ENCODE measurements at places on chromosomes 5 and 9.

- DNase-seq, result peak; percentile 88
These were observed at the start of gene MAP3K1 for GRCh38 chr5:56814963-56815657. Gene MAP3K1 (plus strand): TSS chr5:56815549. CDS start chr5:56815574, 25 bp downstream.

- DNase-seq, result no peak
These were observed 82.3 kb downstream of the RAI14 start for GRCh38 chr5:34738381-34738780.

GRCh38 chr5:57718155-57718554 is 235.5 kb upstream of the ACTBL2 start:
- no peak for DNase-seq

DNA sequence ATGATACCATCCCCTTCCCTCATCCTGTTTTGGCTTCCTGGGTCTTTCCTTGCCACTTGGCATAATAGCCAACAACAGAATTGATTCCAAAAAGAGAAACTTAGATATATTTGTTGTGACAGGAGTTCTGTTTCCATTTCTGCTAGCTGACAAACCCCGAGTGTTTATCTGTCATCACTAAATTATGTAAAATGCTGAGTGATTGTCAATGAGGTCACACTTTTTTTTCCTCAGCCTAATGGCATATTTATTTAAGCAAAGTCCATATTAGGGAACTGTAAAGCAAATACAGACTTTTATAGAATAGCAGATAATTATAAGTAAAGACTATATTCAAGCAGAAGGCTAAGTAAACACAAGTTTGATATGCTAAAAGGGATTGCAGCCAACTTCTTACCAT is 64.0 kb downstream of the RGS7BP start:
- DNase-seq, result no peak

GRCh38 chr9:112489876-112490666 is 3.4 kb downstream of the KIAA1958 start:
- no peak for DNase-seq

DNA sequence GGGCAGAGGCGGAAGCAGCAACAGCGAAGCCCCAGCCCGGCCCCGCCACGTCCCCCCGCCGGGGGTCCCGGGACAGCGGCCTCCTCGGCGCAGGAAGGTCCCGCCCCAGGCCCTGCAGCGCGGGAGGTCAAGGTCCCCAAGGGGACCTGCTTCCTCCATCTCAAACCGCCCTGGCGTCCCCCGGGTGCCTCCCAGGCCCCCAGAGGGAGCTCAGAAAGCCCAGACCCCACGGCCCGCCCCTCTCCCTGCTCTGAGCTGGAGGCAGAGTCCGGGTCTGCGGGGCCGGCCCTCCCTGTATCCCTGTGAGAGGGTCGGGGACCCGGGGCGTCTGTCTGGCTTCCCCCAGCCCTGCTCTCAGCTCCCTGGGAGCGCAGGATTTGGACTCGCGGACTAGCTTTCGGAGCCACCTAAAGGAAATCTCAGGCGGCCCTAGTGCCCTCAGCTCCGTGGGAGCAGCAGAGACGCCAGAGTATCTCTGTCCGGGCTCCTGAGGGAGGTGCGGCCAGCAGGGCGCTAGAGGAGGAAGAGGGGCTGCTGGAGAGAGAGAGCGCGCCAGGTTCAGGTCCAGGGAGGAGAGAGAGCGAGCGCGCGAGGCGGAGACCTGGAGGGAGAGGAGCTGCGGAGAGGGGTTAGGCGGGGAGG is 30.7 kb downstream of the EXOC3 start:
- no peak for DNase-seq

- no peak for DNase-seq
These were observed 8.5 kb upstream of the MRNIP start for GRCh38 chr5:179867079-179867465.

DNA sequence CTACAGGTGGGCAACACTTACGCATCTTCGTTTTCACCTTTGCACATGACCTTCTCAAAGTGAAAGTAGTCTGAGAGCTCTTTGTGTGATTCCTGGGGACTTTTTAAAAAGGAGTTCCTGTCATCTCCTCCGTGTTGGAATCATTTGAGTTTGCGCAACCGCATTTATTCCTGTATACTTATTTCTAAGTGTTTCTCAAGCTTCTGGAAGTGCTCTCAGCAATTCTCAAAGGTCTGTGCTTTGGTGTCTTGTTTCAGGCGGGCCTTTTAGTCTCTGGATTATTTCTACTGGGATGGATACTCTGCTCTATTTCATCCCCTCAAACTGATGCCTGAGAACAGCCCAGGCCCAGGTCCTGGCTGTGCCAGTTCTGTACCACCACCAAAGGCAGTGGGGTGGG is 226.5 kb upstream of the TUT7 start:
- no peak for DNase-seq

DNA sequence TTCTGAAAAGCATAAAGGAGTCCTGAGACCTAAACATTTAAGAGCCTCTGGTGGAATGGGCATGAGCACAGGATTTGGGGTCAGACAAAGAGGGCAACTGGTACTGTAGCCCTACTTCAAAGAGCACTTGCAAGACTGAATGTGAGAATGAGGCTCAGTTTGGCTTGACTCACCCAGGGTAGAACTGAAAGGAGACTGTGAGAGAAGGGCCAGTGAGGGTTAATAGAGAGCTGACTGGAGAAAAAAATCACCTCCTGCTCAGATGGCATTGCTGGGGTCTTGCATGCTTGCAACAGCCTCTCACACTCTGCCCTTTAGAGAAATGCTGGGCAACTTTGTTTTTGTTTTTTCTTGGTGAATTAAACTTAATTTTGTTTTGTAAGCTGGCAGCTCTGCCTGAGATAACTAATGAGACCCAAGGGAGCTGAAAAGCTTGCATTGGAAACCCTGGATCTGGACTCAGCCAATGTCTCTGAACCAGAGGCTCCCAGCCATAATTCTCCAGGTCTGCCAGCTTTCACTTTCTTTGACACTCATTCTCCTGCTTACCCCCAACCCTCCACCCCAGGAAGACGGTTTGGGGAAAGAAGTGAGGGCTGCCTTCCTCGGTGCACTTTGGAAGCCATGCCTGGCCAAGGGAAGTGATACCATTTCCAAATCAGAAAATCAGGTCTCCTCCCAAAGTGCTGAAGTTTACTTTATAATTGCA is 161.1 kb upstream of the PANK3 start:
- DNase-seq, result no peak

DNA sequence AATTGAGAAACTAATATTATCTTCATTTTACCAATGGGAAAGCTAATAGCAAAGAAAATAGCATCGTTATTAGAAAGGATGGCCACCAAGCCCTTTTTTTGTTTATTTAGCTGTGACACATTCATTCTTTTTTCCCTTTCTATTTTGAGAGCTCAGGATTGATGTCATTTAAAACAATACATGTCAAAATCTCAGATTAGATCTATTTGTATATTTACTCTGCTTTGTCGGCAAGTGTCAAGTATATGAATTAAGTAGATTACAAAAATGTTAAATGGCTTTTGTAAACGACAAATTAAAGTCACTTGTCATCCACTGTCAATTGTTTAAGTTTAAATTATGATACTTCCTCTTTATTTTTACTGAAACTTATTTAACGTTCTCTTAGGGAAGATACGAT is 118.9 kb downstream of the PAM start:
- no peak for DNase-seq

DNA sequence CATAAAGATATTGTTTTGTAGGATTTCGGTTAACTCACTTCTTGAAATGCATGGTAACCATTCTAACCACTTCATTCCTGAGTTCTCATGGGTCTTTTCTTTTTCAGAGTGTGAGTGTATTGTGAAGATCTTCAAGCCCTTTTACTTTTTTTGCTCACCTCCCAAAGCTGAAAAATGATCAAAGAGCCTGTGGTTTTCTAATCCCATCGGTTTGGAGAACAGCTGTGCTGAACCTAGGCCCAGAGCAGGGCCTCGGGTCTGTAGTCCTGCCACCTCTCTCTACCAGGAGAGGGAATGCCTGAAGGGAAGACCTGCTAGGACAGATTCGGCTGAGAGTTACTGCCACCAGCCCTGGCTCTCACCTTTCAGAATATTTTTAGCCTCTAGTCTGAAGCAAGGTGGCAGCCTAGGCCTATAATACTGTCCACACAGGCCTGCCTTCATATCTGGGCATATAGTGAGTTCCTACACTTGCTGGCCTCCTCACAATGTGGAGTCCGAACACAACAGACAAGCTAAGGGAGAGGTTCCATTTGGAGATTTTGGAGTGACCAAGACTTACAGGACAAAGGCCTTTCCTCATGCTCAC is 13.8 kb downstream of the RGMB start:
- DNase-seq, result no peak

DNA sequence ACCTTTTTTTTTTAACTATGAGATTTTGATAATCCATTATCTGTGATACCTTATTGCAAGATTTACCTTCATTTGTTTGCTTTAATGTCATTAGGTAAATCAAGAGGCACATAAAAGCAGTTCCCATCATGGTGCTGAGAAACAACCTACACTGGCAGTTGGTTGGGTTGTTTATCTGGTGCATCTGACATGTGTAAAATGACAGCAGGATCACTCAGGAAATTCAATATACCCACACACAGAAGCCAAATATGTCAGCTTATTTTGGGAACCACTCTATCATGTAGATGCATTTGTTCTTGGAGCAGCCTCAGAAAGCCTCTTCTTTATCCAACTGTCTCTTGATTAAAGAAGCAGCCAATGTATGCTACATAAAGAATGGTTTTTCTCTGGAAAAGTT is 7.8 kb upstream of the CCDC192 start:
- no peak for DNase-seq

- peak; percentile 71 for DNase-seq
These were observed 117.0 kb downstream of the TRPM6 start for GRCh38 chr9:74770508-74771261.

GRCh38 chr9:114688379-114688778 is 6.4 kb upstream of the TEX48 start:
- DNase-seq, result no peak

DNA sequence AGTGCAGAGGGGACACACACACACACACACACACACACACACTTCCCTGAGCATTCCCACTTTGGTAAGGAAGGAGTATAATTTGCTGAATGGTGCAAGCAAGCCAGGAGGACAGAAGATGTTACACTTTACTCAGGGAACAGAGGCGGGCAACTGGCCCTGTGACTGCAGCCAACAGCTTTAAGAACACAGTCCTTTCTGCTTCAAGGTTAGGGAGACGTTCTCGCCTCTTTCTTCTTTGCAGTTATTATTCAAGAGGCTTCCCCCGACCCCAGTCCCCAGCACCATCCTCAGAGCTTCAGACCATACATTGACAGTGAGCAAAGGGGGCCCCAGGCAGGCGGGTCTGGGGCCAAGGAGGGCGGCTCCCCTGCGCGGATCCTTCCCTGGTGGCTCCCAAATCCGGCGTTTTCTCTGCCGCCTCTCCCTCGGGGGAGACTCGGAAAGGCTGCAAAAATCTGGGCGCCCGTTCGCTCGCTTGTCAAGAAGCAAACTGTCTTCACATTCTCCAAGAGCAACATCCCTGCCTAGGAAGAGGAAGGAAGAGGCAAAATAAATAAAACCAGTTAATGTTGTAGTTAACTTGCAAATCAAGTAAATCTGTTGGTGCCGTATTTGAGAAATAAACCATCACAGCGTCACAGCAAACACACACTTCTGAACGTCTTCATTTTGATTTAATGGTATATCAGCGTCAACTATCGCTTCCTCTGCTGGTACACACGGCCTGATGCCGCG is 3.8 kb upstream of the LHX2 start:
- no peak for DNase-seq

- no peak for DNase-seq
These were observed 94.8 kb upstream of the CDH12 start for GRCh38 chr5:22947921-22948320.

GRCh38 chr9:131271506-131271931 is 4.8 kb downstream of the FAM78A start:
- peak; percentile 38 for DNase-seq

- no peak for DNase-seq
These were observed 60.6 kb downstream of the IL6ST start for GRCh38 chr5:55934115-55934613.

- no peak for DNase-seq
These were observed 129.2 kb downstream of the BOD1 start for GRCh38 chr5:173487300-173487699.

GRCh38 chr9:137406876-137407589 is 15.9 kb downstream of the EXD3 start:
- DNase-seq, result no peak

DNA sequence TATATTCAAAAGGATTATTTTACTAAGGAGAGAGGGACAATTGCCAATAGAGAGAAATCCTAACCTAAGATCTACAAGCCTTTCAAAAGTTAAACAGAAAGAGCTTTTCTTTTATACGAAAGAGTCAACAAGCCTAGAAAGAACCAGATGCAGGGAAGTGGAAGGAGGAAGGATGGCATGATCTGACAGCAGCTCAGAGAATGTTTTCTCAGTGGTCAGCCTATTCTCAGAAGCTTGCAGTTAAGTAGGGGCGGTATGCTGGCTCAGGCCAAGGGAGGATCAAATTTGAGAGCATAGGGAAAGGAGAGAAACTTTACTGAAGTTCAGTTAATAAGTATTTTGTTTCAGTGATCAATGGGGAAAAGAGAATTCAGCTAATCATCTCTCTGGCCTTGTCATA is 88.0 kb upstream of the FTMT start:
- DNase-seq, result no peak

GRCh38 chr5:6752236-6752635 is 39.0 kb downstream of the TENT4A start:
- DNase-seq, result no peak

- no peak for DNase-seq
These were observed 29.8 kb downstream of the HMGCR start for GRCh38 chr5:75366787-75367186.

DNA sequence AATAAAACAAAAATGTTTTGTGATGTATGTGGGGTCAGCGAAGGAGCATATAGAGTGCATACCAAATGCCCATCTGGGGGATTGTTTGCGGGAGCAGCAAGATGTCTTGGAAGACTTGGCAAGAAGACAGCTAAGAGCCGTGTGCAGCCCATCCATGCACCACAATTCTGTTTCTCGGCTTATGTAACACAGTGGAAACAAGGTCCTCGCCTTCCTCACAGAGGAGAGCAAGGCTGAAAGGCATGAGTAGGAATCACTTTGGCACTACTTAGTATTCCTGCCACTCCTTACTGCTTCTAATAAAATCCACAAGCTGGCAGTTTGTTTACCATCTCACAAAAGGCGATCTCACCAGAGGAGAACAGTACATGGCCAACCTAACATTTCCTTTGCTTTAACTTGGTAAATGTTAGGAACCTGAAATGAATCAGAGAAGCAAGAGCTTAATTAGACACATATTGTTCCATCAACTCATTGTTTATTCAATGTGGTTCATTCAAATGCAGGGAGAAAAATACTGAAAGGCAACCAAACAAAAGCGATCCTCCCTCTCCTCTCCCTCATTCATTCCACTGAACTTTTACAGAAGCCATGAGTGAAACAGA is 648.1 kb downstream of the ACTL7B start:
- no peak for DNase-seq

DNA sequence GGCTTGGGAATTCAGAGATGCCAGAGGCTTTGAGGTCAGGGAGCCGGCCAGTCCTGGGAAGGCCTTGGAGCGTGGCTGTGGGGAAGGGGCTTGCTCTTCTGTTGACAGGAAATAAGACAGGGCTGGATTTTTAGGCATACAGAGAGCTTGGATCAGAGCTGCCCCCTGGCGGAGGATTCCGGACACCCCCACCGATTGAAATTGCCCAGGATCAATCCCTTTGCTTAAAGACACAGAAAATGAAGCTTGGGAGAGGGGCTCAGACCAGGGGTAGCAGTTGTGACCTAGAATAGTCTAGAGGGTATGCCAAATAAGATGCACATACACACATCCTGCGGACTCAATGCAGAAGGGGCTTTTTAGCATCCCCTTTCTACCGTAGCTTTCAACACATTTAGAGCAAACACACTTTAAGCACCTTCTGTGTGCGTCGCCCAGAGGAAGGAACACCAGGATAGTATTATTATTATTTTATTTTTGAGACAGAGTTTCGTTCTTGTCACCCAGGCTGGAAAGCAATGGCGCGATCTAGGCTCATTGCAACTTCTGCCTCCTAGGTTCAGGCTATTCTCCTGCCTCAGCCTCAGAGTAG is 1.7 kb upstream of the NTMT1 start:
- peak; percentile 77 for DNase-seq
